ENCODE measurements at places on chromosomes 16 and 17.

DNA sequence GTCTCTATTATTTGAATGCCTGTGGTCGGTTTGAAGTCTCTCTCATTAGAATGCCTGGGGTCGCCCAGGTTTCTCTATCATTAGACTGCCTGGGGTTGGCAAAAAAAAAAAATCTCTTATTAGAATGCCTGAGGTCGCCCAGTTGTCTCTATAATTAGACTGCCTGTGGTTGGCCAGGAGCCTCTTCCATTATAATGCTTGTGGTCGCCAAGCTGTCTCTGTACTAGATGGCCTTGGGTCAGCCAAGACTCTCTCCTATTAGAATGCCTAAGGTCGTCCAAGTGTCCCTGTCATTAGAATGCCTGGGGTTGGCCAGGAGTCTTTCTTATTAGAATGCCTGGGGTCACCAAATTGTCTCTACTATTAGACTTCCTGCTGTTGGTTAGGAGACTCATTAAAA lies 2228.4 kb downstream of the TP53TG3F start:
- DNase-seq = no peak

DNA sequence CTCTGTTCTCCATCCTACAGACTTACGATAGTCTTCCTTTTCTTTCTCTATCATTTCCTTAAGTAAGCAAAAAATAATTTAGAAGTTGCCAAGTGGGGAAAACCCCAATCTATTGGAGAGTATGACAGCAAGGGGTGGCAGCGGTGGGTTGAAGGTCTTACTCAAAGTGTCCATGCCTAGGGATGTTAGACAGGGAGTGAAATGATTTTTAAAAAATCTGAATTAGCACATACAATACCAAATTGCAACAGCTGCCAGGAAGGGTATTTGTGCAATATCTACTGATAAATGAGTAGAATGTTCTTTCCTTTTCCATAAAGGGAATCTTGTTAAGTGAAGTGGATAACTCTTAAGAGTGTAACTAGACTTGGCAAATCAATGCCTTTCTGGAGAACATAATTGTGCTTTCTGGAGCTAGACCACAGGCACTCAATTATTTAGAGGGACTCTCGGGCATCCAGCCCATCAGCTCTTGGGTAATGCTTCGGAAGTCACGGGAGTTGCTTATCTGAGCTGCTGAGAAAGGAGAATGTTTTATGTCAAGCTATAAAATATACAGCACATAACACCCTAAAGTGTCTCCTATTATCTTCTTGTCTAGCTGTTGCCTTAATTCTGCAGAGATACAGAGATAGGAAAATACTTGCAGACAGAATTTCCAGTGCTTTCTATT lies 151.5 kb downstream of the KCNJ2 start:
- no peak for DNase-seq

- no peak for DNase-seq
Measured at GRCh38 chr16:9079430-9079812, 12.0 kb upstream of the HAPSTR1 start.

GRCh38 chr17:30290077-30290476 lies 1.7 kb downstream of the BLMH start:
- no peak for DNase-seq

DNA sequence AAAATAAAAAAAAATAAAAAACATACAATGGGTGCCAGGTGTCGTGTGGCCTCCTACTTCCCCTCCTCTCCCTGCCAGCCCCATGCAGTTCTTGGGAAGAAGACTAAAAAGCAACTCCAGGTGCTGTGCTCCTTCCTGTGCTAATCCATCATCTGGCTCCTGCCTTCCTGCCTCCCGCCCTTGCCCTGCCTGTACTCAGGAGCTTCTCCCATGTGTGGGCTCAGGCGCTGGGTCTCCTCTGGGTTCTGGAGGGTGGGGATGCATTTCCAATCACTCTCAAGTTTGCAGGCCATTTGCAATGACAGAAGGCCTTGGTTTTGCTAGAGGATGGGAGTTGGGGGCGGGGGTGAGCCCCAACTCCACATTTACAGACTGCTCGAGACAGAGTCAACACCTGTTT lies 122.9 kb downstream of the SDK2 start:
- no peak for DNase-seq

DNA sequence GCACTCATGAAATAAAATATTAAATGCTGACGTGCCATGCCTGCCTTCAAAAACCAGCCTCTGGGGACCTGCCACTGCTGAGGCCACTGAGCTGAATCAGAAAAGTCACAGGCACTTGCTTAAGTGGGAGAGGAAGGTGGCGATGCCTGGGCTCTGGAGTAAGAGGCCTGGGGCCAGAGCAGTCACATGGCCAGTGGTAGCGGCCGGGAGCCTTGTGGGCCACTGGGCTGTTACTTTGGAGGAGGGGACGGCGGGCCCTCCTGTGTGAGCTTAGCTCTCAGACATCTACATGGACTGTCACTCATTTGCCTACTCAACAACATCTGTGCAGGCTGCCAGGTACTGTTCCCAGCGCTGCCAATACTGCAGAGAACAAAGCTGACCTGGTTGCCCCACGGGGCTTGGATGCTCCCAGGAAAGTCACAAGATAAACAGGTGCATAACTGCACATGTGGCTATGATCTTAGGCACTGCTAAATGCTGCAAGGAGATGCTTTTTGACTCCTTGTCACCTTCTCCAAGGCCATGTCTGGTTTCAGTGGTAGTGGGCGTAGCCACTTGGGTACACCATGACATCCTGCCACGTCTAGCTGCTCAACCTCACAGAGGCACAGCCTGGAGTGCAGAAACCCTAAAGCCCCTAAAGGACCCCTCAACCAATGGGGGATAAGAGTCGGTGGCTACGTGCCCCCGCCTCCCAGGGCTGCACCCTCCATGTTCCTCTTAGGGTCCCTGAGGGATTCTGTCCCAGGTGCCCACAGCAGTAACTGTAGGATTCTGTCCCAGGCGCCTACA lies 11.6 kb downstream of the COTL1 start:
- no peak for DNase-seq

DNA sequence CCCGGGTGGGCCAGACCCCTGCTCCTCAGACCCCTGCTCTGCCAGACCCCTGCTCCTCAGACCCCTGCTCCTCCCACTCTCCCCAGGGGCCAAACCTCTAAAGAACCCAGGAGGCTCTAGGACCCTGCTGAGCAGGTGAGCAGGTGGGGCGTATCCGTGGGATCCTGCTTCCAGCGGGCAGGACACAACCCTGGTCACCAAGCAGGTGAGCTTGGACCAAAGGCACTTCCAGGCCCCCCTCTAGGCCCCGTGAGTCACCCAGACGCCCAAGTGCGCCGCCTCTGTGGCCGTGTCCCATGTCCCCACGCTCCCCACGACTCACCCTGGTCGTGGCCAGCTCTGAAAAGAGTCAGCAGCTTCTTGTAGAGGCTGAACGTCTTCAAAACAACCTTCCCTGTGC lies 5.0 kb downstream of the CYBC1 start:
- no peak for DNase-seq

DNA sequence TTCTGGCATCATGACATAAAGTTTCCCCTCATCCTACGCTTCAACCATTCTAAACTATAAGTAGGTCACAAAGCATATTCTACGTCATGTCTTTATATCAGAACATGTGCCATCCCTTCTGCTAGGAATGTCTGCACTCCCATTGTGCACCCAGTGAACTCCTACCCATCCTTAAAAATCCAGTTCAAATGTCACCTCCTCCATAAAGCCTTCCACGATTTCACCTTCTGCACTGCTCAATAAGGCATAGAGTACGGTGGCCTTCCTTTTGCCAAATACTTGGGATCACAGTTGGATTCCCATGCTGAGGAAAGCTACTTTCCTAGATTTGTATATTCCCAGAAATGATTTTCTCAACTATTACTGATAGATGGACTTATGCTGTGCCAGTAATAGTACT lies 186.3 kb upstream of the ZKSCAN2 start:
- no peak for DNase-seq

DNA sequence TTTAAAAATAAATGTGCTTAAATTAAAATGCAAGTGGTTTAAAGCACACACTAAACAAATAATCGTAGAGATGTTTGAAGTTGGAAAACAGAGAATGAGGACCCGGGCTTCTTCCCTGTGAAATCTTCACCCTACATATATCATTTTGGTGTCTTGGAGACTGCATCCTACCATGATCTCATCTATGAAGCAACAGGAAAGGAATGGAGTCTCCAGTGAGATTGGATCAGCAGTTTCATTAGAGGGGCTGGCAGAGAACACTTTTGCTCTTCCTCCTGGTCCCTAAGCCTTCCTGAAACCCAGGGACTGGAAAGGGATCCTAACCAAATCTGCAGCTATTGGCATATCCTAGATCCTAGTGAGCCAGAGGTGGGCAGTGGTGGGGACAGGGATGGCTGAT lies 85.0 kb downstream of the GRIN2A start:
- no peak for DNase-seq

GRCh38 chr16:67608364-67608763 lies 36.6 kb upstream of the CARMIL2 start:
- DNase-seq = no peak

DNA sequence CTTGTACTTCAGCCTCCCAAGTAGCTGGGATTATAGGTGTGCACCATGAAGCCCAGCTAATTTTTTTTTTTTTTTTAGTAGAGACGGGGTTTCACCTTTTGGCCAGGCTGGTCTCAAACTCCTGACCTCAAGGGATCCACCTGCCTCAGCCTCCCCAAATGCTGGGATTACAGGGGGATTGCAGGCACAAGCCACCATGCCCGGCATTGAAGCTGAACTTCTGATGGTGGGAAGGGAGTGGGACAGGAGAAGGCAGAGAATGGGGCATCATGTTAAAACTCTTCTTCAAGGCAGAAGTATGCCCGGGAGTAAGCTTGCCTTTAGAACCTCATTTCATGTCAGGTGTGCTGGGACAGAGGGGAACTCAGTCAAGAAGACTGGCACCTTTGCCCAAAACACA lies 48.6 kb upstream of the ZFHX3 start:
- DNase-seq = no peak

DNA sequence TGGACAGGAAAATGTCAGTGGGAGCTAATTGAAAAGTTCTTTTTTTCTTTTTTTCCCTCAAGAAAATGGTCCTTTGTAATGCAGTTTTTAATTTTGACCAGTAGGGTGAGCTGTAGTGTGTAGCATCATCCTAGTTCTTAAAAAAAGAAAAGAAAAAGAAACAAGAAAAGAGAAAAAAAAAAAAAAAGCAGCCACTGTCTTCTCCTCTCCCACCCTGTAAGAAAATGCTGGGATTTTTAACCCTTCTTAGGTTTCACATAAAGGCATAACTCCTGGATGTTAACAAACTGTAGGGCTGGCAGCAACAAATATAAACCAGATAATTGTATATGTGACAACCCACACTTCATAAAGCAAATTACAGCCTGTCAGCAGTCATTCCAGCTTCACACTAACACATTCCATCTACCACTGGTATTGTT lies 78.1 kb downstream of the SKAP1 start:
- DNase-seq = peak; percentile 69

- no peak for DNase-seq
Measured at GRCh38 chr17:3469529-3469928, 2.1 kb downstream of the SPATA22 start.

- DNase-seq = no peak
Measured at GRCh38 chr16:4706871-4707270, 13.5 kb downstream of the NUDT16L1 start.

GRCh38 chr17:46944931-46945330 lies 22.0 kb downstream of the GOSR2 start:
- DNase-seq = no peak

DNA sequence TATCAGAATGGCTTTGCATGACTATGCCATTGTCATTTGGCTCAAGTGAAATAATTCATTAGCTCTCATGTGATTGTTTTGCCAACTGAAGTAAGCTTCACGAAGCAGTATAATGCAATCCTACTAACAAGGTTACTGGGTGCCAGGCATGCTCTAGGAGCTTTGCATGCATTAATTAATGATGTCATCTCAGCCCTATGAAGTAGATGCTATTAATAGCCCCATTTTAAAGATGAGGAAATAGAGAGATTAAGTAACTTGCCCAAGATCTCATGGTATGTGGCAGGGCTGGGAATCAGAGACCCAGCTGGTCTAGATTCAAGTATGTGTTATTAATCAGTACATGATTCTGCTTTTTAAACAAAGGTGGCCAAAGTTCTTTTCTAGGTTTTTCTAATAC lies 14.1 kb downstream of the KRT39 start:
- DNase-seq = no peak

DNA sequence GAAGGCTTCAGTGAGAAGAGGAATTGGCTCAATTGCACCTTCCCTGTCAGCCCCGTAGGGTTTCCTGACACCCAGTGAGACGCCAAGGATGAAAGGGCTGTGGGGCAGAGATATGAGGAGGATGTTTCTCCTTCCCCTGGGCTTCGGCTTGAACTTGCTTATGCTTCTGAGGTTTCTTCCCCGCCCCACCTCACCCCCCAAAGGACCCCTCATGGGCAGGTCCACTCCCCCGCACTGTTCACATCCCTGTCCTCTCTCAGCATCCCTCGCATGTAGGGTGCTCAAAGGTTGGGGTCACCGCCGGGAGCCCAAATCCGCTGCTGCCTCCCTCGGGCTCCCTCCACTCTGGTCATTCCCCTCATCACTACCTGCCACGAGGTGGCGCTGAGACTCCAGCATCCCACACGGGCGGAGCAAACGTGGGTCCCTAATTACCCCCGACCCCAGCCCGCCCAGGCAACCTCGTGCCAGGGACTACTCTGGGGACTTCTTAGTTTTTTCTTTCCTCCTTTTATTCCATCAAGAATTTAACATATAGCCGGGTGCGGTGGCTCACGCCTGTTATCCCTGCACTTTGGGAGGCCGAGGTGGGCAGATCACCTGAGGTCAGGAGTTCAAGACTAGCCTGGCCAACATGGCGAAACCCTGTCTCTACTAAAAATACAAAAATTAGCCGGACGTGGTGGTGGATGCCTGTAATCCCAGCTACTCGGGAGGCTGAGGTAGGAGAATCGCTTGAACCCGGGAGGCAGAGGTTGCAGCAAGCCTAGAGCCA lies 3.3 kb upstream of the TRARG1 start:
- peak; percentile 49 for DNase-seq

GRCh38 chr17:12719948-12720347 lies 54.3 kb downstream of the MYOCD start:
- no peak for DNase-seq

DNA sequence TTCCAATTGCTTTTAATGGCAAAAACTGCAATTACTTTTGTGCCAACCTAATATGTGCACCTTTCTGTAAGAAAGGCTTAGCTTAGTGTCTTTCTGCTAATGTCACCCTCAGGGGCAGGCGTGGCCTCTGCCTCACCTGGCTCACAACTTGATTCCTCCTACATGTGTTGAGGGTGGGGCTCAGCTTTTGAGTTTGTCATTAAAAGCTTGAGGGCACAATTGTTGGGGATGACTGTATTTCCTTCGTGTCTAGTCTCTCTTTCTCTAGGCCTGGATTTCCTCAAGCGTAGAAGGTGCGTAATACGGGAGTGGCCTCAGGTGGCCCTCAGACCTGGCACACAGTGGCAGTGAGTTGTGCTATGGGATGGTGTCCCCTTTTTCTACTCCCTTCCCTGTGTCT lies 94.4 kb downstream of the CLEC16A start:
- DNase-seq = no peak

GRCh38 chr16:6687593-6687992 lies 645.1 kb upstream of the RBFOX1 start:
- DNase-seq = no peak

DNA sequence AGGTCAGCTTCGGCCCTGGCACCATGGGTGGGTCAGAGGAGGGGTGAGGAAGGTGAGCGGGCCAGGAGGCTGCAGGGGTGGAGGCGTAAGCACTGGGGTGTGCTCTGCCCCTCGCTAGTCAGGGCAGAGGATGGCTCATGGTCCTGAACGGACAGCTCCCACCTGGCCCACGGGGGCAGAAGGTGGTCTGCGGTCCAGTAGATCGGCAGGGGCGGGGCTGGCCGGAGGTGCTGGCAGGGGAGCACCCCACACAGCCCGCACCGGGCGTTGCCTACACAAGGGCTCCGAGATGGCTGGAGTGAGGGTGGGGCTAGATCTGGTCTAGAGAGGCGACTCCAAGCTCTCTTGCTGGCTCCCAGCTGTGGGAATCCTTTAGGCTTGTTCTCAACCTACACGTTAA lies 8.2 kb downstream of the NPTX1 start:
- DNase-seq = no peak
